Lung (tissue), 17 donors: ENCODE measurements at places on chromosomes 16 and 17. TPM values are rescaled to one million over a fixed set of nuclear protein-coding genes. Genes with fewer than 3 reads are reported as not detected.

GRCh38 chr16:1968146-1968953 is 1.7 kb downstream of the RNF151 start:
- no peak overlapping the region for H3K4me3 ChIP-seq
- peaks cover 4% of the 10 kb centered on the region for H3K36me3 ChIP-seq
- peaks cover 16% of the 10 kb centered on the region for H3K4me1 ChIP-seq
- H3K27me3 ChIP-seq: no peaks in the 10 kb centered on the region

DNA sequence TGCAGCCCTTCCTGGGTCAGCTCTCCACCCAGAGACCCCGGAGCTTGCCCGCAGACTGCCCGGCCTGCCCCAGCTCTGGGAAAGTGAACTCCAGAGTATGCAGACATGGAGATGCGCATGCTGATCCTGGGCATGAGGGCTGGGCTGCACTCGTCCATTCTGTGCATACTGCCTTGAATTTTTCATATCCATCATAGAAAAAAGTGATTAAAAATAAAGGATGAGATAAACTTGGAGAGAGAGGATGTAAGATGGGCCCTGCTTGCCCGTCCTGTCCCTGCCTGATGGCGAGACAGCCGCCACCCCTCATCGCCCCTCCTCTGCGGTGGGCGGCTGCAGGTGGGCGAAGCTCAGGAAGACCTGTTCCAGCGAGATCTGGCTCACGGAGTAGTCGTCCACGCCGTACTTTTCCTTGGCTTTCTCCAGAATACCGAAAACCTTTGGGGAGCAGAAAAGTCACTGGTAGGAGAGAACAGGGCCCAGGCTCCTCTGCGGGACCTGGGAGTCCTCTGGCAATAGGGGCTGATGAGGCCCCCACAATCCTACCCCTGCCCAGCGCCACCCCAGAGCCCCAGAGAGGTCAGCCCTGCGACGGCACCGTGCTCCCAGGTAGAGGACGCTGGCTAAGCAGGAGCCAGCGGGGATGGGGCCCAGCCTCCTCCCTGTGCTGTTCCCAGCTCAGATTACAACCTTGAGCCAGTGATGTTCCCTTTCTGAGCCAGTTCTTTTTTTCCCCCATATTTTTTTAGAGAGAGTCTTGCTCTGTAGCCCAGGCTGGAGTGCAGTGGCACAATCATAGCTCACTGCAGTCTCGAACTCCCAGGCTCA is 8.7 kb upstream of the RNPS1 start:
- H3K4me1 ChIP-seq: no peaks in the 10 kb centered on the region
- H3K4me3 ChIP-seq: no peak overlapping the region

SLX4 gene
- total RNA-seq: 4.4 TPM

DNAAF1 gene
- total RNA-seq: 12.5 TPM

DNA sequence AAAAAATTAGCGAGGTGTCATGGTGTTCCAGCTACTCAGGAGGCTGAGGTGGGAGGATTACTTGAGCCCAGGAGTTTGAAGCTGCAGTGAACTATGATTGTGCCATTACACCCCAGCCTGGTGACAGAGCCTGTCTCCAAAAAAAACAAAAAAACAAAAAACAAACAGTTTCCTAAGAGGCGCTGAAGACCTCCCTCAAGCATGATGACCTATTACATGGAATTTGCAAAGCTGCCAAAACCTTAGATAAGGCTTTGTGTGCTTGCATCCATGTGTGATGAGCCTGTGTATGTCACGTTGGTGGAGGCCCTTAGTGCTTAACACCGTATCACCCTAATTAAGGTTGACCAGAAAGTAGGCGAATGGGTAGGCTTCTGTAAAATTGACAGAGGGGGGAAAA is 143.5 kb downstream of the PPM1E start:
- no peak overlapping the region for H3K27ac ChIP-seq
- H3K36me3 ChIP-seq: no peaks in the 10 kb centered on the region
- no peaks in the 10 kb centered on the region for H3K4me1 ChIP-seq
- DNase-seq: no peak
- H3K27me3 ChIP-seq: no peaks in the 10 kb centered on the region
